ENCODE measurements at places on chromosomes 4 and X.

DNA sequence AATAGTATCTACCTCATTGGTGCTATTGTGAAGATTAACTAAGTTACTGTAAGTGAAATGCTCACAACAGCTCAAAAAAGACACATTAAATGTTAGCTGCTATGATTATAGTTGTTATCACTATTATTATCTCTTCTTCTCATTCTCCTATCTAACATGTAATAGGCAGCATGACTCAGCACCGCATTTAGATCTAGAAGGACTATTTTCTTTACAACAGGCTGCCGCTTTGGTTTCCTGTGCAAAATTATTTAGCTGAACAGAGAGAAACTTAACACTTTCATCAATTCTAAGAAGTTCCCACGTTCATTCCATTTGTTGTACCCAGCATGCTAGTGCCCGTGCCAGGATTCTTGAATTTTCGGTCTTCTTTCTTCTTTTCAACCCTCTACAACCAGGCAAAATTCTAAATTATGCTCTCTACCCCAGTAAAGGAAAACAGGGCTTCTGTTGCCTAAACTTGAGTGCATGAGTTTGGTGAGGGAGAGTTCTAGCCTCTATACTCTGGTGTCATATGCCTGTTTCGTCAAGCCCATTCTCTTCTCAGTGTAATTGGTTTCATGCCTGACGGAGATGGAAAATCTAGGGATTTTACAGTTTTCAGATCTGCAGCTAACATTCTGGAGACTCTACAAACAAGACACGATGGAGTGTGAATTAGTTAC lies 378.9 kb downstream of the PPP1R2C start:
- no peak for DNase-seq

- no peak for DNase-seq
Observed at GRCh38 chr4:125169192-125169591, 145.6 kb upstream of the FAT4 start.

GRCh38 chr4:121150003-121150402 lies 14.1 kb downstream of the TNIP3 start:
- DNase-seq: no peak

DNA sequence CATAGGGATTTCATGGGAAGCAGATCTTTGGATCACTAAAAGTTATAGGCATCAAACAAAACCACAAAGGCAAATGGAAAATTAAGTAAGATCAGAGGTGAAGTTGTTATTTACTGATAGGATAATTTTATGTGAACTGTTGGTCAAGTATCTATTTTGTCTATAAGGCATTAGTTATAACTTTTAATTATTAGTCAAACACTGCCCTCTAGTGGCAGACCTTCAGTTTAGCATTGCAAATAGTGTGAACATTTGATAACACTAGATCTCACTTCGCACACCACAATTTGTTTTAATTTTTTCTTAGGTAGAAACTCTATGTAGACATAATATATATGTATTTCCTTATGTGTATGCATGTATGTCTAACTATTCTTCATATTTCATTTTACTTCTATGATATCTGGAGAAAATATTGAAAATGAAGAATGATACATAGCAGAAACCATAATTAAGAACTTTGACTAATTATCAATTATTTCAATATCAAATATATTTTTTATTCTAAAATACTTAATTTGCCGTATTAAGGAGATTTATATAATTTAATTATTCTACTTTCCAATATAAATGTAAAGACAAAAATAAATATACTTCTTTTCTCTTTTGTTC lies 214.5 kb upstream of the TACR3 start:
- DNase-seq: peak; percentile 16

- DNase-seq: no peak
Observed at GRCh38 chrX:146907391-146908240, 93.1 kb upstream of the CXorf51A start.

GRCh38 chr4:133982533-133983224 lies 218.9 kb downstream of the PABPC4L start:
- no peak for DNase-seq

- no peak for DNase-seq
Observed at GRCh38 chr4:56128213-56128612, 179.5 kb downstream of the CEP135 start.

GRCh38 chr4:7155590-7156071 lies 36.7 kb upstream of the SORCS2 start:
- no peak for DNase-seq

- no peak for DNase-seq
Observed at GRCh38 chr4:25890571-25891485, 23.2 kb upstream of the SMIM20 start.

DNA sequence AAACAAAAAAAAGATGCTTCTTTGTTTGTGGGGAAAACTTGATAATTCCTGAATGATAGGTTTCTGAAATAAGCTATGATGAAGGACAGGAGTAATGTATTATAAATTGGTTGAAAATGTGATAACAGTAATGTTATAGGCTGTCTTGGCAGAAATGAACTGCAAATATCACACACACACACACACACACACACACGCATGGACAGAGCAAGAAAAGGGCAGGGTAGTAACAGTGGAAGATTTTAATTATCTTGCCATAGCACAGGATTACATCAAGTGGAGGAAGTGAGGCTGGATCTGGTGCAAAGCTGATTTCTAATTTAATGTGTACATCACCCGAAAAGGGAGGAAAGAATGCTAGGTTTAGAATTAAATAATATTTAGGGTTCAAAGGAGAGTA lies 97.5 kb upstream of the CXXC4 start:
- no peak for DNase-seq

DNA sequence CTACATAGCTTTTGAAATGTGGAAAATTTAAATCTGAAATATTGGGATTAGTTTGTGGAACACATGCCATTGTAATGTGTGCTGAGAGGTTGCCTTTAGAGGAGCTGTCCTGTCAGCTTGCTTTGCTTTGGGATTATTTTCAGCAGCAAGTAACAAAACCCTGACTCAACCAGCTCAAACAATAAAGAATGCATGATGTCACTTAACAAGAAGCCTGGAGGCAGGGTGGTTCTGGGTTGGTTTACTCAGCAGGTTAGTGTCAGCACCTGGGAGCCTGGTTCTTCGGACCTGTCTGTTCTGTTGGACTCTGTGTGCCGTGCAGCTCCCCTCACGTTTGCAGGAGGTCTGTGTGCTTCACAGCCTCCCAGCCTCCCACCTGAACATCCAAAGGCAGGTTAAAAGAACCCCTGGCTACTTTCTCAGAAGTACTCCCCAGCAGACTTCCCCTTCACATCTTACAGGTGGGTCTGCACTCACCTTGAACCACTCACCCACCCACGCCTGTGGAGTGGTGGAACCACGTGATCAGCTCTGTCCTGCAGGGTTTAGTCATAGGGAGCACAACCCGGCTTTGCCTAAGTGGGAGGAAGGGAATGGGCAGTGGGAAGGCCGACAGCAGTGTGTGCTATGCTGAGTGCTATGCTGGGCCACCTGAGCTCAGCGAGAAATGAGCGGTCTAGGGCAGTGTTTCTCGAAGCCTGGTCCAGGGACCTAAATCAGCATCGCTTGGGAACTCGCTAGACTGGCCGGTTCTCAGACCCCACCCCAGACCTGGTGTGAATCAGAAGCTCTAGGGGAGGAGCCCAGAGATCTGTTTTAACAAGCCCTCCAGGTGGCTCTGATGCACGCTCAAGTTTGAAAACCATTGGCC lies 20.4 kb downstream of the TMEM131L start:
- no peak for DNase-seq

GRCh38 chr4:148735432-148736155 lies 293.4 kb upstream of the NR3C2 start:
- no peak for DNase-seq

DNA sequence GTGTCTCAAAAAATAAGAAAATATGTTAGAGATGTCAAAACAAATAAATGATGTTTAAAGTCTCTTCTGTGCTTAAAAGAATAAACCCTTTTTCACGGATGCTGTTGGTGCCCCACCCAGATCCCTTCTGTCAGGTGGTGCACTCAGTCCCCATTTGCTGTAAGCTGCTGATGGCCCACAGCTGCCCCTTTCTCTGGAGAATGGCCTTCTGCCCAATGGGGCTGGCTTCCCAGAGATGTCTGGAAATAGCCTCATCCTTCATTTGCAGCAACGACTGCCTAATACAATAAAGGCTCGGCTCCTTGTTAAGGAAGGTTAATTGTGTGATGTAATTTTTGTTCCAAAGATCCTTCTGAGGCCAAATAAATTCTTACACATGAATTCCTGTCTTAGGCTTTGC lies 31.8 kb downstream of the ETNPPL start:
- DNase-seq: no peak

DNA sequence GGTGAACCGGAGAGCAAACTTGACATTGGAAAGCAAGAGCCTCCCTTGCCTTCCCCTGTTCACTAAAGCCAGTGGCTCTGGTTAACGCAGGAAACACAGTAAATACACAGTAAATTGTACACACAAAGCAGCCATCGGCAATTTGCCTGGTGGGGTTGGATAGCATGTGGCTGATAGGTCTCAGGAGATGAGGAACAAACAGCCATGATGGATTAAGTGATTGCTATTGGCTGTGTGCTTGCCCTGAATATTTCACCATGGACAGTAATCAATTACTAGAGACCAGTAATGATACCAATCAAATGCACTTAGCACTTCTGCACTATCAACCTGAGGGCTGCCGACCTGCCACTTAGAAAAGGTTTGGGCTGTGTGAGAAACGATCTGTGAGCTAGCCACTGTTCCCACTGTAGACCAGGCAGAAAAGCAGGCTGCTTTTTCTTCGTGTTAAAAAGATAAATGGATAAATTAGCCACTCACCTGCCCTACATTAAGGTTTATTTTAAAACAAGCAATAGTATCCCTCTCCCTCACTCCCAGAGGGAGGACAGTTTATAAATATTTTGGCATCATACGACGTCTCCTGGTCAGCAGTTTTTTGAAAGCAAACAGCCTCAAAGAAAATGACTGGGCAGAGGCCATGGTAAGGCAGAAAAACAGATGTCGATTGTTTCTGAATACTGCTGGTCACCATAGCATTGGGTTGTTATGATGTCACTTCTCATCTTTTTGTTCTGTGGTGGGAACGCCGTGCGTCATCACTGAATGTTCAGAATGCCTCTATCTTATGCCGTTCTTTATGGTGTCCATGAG lies 167.1 kb downstream of the MAML3 start:
- DNase-seq: no peak

GRCh38 chr4:22090661-22091351 lies 142.2 kb upstream of the KCNIP4 start:
- DNase-seq: no peak

DNA sequence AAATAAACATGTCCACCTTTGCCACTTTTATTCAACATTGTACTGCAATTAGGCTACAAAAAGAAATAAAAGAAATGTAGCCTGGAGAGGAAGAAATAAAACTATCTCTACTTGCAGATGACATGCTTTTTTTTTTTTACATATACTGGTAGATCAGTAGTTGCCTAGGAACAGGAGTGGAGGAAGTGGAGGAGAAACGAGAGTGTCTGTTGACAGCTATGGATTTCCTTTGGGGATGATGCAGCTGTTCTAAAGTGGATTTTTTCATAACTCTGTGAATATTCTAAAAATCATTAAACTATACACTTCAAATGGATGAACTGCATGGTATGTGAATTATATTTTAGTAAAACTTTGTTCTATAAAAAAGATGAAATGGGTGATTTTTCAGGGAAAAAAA lies 116.4 kb downstream of the ANAPC4 start:
- DNase-seq: no peak

DNA sequence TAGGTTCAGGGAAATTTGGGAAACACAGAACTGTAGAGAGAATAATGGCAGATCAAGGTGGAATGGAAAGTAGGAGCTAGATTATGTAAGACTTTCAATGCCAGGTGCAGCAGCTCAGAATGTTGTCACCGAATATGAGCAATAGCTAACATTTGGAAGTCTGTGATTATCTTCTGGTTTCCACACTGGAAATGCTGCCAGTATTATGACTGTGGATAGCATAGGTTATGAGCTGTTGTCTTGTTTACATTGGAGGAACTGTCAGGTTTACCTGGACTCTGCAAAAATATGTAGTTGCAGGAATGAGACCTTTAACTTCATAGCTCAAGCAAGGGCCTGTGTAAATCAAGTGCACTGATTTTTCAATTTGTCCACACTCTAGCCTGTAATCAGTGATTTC lies 26.0 kb upstream of the TAF9B start:
- no peak for DNase-seq

DNA sequence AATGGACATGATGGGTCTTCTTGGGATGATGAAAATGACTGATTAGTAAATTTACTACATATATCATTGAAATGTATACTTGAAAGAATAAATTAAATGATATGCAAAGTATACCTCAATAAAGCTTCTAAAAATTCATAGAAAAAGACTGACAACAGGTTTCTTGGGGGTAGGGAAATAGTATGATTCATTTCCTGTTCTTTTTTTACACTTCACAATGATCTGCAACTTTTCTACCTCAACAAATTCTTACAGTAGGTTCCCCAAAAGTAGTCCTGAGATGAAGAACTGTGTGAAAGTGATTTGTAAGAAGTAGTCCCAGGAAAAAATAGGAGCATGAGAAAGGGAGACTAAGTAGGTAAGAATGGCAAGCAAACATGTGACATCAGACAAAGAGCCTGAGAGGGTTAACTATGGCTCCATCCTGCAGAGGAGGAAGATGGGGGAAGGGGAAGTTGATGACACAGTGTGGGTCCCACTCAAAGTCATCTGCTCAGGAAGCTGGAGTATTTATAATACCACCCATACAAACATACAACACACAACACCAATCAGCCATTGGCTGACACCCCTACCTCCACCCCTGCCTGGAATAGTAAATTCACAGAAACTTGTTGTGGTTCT lies 73.9 kb downstream of the ARHGAP6 start:
- DNase-seq: no peak

GRCh38 chr4:3716631-3717235 lies 49.5 kb upstream of the ADRA2C start:
- no peak for DNase-seq

GRCh38 chrX:133402042-133402453 lies 13.2 kb downstream of the GPC4 start:
- no peak for DNase-seq

DNA sequence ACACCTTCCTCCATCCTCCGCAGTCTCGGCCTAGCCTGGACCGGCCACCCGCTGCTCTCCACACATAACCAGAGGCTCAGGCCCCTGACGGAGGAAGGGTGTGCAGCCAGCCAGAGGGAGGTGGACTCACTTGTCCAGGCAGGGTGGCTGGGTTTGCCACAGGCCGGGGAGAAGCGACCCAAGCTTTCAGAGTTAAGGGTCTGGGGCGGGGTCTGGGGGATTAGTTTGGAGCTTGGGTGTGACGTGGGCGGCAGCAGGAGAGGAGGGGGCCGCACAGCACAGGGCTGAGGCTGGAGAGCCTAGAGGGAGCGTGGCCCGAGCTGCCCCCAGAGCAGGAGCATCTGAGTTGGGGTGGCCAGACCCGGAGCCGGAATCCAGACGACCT lies 22.4 kb upstream of the CPLX1 start:
- DNase-seq: no peak

GRCh38 chrX:134501941-134502340 lies 42.0 kb downstream of the HPRT1 start:
- no peak for DNase-seq

- no peak for DNase-seq
Observed at GRCh38 chrX:1476682-1477081, 24.0 kb upstream of the ASMTL start.

GRCh38 chr4:69934150-69934549 lies 3.3 kb downstream of the CSN1S1 start:
- DNase-seq: no peak

- no peak for DNase-seq
Observed at GRCh38 chr4:17204908-17205307, 306.5 kb upstream of the LDB2 start.

GRCh38 chrX:106921637-106922036 lies 1.4 kb downstream of the CLDN2 start:
- DNase-seq: no peak
